ENCODE measurements at places on chromosomes 6 and 20.
A peak's percentile ranks its signal among the peaks of the same experiment; 100 is the strongest.

DNA sequence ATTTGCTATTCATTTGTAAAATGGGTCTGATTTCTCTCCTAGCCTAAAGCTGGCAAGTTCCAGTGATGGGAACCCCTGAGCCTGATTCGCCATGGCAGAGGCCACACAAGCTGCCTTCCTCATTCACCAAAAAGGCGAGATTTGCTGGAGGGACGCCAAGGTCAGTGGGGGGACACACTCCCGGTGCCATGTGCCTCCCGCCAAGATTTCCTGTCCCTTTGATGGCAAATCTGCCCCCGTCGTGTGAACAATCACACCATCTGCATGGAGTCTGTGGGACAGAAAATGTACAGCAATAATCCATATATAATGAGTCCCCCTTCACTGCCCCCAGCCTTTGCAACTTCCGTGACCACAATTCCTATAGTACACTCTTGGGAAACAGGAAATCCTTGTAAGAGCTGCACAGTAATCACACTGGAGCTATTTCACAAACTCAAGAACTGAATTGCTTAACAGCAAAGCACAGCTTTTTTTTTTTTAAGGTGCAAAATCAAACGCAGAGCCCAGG is 15.7 kb upstream of the IGF2R start:
- DNase-seq: peak; percentile 93

DNA sequence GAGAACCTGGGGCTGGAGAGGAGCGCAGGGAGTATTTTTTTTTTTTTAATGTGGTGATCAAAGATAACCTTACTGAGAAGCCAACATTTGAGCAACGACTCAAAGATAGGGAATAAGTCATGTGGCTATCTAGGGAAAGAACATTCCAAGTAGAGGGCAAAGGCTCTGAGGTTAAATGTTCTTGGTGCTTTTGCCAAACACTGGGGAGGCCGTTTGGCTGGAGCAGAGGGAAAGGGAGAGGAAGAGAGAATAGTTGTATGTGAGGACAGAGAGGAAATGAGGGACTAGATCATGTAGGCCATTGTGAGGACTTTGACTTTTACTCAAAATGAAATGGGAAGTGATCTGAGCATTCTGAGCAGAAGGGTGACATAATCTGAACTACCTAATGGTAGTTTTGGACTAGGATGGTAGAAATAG is 27.8 kb downstream of the ACSS2 start:
- no peak for DNase-seq

GRCh38 chr6:56868687-56869086 is 86.2 kb upstream of the BEND6 start:
- peak; percentile 67 for DNase-seq

GRCh38 chr6:39228111-39228971 is 934 bp downstream of the KCNK5 start:
- DNase-seq: no peak
